ENCODE measurements at places on chromosomes 4 and X. TPM values are rescaled to one million over a fixed set of nuclear protein-coding genes. Genes with fewer than 3 reads are reported as not detected.

DIAPH2 gene
- total RNA-seq: 12.5 TPM

DNA sequence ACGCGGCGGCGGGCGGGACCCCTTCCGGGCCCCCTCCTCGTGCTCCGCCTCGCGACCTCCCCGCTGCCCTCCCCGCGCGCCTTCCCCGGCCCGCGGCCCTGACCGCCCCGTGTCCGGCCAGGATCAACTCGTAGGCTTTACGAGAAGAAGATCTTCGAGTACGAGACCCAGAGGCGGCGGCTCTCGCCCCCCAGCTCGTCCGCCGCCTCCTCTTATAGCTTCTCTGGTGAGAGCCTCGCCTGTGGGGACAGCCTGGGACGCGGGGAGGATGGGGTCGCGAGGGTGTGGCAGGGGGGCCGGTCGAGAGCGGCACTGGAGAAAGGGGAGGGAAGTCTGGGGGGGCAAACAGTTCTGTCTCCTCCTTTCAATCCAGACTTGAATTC is 465 bp downstream of the EMD start:
- DNase-seq: no peak

DNA sequence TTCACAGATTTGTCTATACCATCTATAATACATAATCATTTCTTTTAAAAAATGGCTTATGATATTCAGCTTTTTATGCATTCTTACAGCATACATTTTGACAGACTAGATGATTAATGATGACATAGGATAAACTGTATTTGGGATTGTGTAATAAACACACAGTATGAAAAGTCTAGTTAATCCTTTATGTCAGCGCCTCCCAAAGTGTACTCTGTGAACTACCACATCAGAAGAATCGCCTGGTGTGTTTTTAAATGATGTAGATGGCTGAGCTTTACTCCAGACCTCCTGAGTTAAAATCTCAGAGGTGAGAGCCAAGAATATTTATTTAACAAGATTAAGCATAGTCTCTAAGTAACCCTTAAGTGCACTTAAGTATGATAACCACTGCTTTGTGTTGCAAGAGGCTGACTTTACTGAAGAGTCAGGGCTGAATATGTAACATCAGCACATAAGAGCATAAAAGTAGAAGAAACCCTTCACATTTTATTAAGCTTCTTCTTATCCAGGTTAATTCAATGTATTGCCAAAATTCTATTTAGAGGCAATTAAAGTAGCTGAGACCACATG is 104.2 kb downstream of the ANK2 start:
- DNase-seq: peak; percentile 12

DNA sequence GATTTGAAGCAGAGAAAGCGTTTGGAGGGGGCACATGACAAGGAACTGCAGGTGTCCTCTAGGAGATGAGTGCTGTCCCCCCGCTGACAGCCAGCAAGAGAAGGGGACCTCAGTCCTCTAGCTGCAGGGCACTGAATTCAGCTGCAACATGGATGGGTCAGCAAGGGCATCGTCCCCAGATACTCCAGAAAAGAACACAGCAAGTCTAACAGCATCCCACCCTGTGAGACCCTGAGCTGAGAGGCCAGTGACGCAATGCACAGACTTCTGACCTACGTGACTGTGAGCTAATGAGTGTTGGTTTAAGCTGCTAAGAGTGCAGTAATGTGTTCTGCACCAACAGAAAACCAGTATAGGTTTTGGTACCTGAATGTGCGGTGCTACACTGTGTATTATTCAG is 11.6 kb upstream of the CENPVL2 start:
- DNase-seq: no peak

ADH4 gene
- not detected for total RNA-seq

DNA sequence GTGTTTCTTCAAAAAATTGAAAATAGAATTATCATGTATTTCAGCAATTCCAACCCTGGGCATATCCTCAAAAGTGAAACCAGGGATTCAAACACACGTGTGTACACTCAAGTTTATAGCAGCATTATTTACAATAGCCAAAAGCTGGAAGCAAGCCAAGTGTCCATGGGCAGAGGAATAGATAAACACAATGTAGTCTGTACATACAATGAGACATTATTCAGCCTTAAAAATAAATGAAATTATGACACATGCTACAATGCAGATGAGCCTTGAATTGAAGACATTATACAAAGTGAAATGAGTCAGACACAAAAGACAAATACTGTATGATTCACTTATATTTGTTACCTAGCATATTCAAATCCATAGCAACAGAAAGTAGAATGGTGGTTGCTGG is 853.4 kb downstream of the STIM2 start:
- peak; percentile 66 for DNase-seq

OTOP1 gene
- not detected for total RNA-seq

DNA sequence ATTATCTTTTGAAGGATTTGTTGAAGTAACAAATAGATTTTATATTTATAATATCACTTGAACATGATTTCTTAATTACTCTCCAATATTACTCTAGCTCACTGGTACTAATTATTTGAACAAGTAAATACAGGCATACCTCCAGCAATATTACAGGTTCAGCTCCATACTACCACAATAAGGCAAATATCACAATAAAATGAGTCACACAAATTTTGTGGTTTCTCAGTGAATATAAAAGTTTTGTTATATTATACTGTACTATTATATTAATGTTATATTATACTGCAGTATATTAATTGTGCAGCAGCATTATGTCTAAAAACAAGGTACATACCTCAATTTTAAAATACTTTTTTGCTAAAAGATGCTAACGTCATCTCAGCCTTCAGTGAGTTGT is 22.4 kb upstream of the IQCM start:
- peak; percentile 24 for DNase-seq

DNA sequence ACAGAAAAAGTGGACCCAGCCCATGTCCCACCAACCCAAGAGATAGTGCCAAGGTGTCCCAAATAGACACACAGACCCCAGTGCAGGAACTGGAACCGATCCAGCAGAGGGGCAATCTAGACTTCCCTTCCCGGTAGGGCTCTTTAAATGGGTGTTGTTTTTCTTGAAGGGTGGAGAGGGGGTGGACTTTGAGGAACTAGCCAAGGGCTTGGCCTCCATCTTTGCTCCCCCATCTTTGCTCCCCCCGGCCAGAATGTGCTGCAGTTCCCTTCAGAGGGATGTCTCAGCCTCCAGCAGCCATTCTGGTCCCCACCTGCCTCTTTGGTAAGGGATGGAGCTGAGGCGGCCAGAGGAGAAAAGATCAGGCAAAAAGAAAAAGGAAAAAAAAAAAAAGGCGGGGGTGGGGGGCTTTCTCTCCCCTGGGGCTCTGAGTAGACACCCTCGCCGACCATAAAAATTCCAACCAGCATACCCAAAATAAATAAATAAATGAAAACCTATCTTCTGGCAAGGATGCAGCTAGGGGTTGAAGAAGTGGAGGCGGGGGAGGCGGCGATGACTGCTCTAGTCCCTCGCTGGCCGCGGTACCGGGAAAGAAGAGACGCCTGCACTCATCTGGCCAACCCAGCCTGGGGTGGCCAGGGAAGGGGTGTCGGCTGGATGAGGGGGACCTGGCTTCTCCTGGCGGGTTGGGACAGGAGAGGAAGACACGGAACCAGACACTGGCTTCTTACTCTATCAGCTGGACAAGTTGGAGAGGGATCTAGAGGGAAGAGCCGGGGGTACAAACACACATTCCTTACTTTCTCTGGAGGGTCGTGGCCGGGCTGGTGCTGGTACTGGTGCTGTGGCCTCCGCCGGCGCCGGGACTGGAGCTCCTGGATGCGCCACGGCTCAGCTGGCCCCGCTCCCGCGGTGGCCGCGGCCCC is 38.5 kb upstream of the IQSEC2 start:
- no peak for DNase-seq

CXXC4 gene
- total RNA-seq: 0.17 TPM

UGT2A1 gene
- total RNA-seq: not detected

DNA sequence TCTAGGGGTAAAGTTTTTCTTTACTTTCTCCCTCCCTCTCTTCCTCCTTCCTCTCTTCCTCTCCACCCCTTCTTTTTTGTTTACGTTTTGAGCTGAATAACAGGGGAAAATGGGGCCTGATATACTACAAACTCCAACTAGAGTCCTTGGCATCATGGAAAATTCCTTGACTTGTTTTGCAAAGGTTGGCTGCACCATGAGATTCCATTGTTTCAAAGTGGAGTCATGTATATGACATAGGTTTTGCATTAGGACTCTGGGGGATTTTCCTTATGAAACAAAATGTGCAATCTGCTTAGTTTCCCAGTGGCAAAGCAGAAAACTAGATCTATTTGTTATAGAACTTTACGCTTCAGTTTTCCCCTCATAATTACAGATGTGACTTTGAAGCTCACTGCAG is 233.5 kb upstream of the PGRMC2 start:
- DNase-seq: no peak

PPP1R2C gene
- not detected for total RNA-seq

GLRA2 gene
- not detected for total RNA-seq

TMSB15A gene
- total RNA-seq: not detected

LAMP2 gene
- total RNA-seq: 137 TPM

ABLIM2 gene
- 0.67 TPM for total RNA-seq

GRCh38 chr4:3708103-3708510 is 58.1 kb upstream of the ADRA2C start:
- no peak for DNase-seq

GRCh38 chr4:159201168-159201567 is 98.3 kb downstream of the RAPGEF2 start:
- no peak for DNase-seq

SYTL5 gene
- not detected for total RNA-seq

STX18 gene
- 17.7 TPM for total RNA-seq

DCAF4L1 gene
- 0.17 TPM for total RNA-seq

HS6ST2 gene
- total RNA-seq: 0.67 TPM

GRCh38 chr4:125505621-125506020 is 190.9 kb downstream of the FAT4 start:
- DNase-seq: no peak

DNA sequence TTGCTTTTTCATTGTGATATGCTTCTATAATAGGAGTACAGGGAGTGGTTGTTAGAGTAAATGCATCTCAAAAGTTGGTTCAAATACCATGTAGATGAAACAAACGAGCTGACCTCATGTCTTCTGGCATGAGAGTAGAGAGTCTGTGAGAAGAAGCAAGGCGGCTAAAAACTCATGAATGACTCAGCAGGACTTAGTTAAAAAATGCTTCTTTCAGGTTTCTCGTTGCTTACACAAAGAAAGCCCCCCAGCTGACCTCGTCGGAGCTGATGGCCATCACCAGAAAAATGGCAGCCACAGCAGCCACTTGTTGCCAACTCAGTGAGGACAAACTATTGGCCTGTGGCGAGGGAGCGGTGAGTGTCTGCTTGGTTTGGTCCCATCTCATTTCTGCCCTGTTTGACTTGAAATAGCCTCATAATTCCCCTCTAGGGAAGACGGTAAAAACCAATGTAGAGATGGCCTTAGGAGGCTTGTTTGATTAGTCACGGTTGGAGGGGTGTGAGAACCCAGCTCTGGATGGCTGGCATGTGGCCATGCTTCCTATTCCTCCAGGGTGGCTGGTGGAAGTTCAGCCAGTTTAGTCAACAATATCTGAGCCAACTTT is 14.5 kb downstream of the AFP start:
- peak; percentile 52 for DNase-seq

- no peak for DNase-seq
These were observed 34.6 kb downstream of the ANXA10 start for GRCh38 chr4:168126952-168127351.

- no peak for DNase-seq
These were observed 164.9 kb upstream of the SPOCK3 start for GRCh38 chr4:167399201-167399600.

- peak; percentile 46 for DNase-seq
These were observed 21.8 kb downstream of the TXLNG start for GRCh38 chrX:16807976-16808542.

GRCh38 chr4:6453688-6453990 is 18.8 kb downstream of the PPP2R2C start:
- DNase-seq: no peak

- peak; percentile 50 for DNase-seq
These were observed 21.6 kb downstream of the TSPAN6 start for GRCh38 chrX:100615005-100615404.

- no peak for DNase-seq
These were observed 1.1 kb upstream of the RPS6KA6 start for GRCh38 chrX:84189125-84189524.

GPR82 gene
- total RNA-seq: not detected

- no peak for DNase-seq
These were observed 29.3 kb downstream of the INTS12 start for GRCh38 chr4:105679186-105679585.

GABRE gene
- 26.5 TPM for total RNA-seq

- no peak for DNase-seq
These were observed 96.3 kb upstream of the ENPP6 start for GRCh38 chr4:184313702-184314659.

CYSLTR1 gene
- total RNA-seq: not detected

DNA sequence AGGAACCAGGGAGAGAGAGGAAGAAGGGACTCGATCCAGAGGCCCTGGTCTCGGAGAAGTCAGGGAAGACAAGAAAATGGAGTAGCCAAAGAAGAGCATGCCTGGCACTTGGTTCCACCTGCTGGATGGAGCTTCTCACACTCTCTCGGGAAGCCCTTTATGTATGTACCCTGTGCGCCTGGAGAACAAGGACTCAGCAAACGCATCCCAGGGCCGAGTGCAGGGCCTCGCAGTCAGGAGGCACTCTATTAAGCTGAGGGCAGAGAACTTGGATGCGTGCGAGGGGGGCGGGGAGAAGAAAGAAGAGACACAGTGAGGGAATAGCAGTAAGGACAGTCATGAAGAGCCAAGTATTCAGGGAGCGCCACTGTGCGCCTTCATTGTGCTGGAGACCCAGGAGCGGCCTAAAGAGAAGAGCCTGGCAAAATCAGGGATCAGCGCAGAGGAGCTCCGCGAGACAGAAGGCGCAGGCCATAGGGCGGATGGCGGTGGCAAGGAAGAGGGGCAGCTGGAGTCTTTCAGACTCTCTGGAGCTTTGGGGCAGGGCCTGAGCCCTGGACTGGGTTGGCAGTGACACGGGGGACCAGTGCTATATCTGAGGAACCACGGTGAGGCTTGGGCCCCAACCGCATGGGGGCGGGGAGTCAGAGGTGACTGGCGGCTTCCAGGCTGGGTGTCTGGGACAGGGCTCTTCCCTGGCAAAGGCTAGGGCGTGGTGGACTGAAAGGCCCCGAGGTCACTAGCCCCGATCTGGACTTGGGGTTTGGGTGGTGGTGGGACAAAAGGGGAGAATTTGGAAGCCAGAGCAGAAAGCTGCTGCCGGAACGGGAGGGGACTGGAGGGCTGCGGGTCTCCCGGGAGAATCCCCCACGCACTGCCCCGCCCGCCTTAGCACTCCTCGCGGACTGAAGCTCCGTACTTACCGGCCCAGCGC is 1.9 kb upstream of the SEPTIN6 start:
- DNase-seq: no peak

MAGEA6 gene
- total RNA-seq: not detected

DNA sequence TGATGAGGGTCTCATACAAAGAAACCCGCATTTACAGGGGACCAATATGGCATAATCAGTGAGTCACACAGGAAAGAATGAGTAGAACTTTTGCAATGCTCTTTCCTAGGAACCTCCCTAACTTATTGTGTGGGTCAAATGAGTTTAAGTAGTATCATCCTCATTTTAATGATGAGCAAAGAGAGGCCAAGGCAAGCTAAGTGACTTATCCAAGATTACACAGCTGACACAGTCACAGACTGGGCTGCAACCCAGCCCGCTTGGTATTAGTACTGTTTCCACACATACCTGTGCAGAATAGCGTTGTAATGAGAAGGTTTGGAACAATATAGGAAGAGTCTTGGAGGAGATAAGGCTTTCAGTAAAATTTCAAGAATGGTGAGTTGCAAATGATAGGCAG is 91.0 kb upstream of the PPP1R2C start:
- no peak for DNase-seq

GRCh38 chr4:56211202-56211601 is 176.1 kb downstream of the AASDH start:
- no peak for DNase-seq

FAM9B gene
- not detected for total RNA-seq

XK gene
- 0.50 TPM for total RNA-seq

All from mammary epithelial cell (primary cell).